ENCODE measurements at places on chromosomes 2 and 18.

- DNase-seq: no peak
These were observed 44.5 kb downstream of the EML6 start for GRCh38 chr2:54767921-54768320.

GRCh38 chr2:85578243-85579180 is 1.1 kb downstream of the VAMP8 start:
- no peak for DNase-seq

DNA sequence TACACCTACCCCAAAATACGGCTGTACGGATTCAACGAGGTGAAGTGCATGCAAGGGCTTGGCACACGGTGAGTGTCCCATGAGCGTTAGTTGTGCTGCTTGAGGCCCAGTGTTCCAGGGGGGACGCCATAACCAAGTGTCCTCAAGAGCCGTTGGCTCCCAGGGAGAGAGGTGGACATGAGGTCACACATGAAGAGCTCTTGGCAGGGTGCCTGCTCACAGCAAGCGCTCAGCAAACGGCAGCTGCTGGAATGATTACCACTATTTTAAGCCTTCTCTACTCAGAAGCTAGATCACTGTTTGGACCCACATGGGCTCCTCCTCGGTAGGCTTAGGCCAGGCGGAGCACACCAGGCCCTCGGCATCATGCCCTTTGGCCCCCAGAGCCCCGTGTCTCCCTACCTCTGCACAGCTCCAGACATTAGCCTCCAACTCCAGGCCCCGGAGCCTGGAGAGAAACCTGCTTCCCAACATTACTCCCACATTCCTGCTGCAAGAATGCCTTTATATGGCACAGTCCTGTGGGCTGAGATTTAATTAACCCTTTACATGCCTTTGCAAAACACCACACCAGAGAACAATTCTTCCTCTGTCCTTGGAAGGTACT is 68.4 kb upstream of the PPP1CB start:
- DNase-seq: no peak

GRCh38 chr2:207734264-207734635 is 22.8 kb downstream of the CCNYL1 start:
- DNase-seq: no peak

GRCh38 chr2:10473121-10473756 is 25.1 kb upstream of the ODC1 start:
- DNase-seq: no peak

- DNase-seq: no peak
These were observed 137.8 kb downstream of the PID1 start for GRCh38 chr2:229133155-229133772.
